ENCODE measurements at places on chromosomes 2 and 18. TPM values are rescaled to one million over a fixed set of nuclear protein-coding genes. Genes with fewer than 3 reads are reported as not detected.

- H3K36me3 ChIP-seq = no peaks in the 10 kb centered on the region
- peaks cover 32% of the 10 kb centered on the region for H3K4me1 ChIP-seq
These were observed 13.8 kb upstream of the YWHAQ start for GRCh38 chr2:9644603-9645002.

DNA sequence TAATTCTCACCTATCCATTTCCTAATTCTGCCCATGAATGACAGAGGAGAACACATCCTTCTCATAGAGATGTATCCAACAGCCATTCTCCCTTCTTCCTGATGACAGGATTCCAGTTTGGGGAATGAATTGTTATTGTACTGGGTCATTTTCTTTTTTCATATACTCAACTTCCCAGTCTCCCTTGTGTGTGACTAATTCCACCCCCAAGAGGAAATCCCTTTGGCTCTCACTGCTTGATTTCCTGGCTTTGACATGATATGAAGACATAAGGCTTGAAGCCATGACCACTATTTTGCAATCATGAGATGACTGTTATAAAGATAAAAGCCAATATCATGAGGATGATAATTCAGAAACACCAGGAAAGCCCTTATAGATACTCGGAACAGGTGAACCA lies 384.7 kb upstream of the ACVR2A start:
- H3K4me3 ChIP-seq = no peak overlapping the region
- H3K4me1 ChIP-seq = peaks cover 2% of the 10 kb centered on the region
- no peak for DNase-seq

DNA sequence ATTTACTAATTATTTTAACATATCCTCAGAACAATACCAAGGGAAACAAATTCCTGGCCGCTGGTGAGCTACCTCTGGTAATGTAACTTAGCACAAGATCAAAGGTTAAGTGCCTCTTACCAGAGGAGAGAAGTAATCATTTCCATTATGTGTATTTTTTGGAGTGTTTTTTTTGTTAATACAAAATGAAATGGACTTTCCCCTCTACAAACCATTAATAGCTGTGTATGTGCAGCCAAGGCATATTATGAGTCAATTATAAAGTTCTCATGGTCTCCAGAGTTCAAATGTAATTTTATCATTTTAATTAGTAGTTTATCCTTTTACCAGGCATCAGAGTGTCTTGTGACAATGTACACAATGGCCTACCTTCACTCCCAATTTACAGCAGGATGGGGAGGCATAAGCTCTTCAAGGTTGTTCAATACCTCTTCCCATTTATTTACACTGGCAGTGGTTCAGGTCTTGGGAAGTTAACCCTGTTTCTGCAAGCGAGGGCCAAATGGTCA lies 242.2 kb downstream of the TGIF1 start:
- H3K27me3 ChIP-seq = no peaks in the 10 kb centered on the region
- DNase-seq = no peak
- H3K27ac ChIP-seq = peak overlapping the region; percentile 64
- H3K4me3 ChIP-seq = no peak overlapping the region
- peaks cover 36% of the 10 kb centered on the region for H3K4me1 ChIP-seq

- H3K27ac ChIP-seq = no peak overlapping the region
- H3K27me3 ChIP-seq = no peaks in the 10 kb centered on the region
These were observed 15.8 kb downstream of the ERLEC1 start for GRCh38 chr2:53802617-53803151.

DNA sequence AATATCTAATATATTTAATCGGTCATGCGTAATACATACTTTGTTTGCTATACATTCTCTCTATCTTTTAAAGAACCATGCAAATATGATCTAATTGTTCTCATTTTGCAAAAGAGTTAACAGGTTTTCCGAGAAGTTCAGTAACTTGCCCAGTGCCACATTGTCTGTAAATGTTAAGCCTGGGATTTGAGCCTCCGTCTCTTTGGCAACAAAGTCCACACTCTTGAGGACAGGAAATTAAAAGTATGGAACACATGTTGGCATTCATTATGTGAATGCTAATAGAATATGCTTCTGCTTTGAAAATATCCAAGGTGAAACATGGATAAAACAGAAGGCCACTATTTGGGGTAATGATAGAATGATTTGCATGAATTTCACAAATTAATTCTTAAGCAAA lies 85.2 kb downstream of the LRP1B start:
- no peaks in the 10 kb centered on the region for H3K27me3 ChIP-seq
- no peak overlapping the region for H3K27ac ChIP-seq
- H3K36me3 ChIP-seq = no peaks in the 10 kb centered on the region
- no peak overlapping the region for H3K4me3 ChIP-seq
- H3K4me1 ChIP-seq = no peaks in the 10 kb centered on the region
- no peak for DNase-seq

GRCh38 chr2:557635-558301 lies 119.4 kb downstream of the TMEM18 start:
- H3K4me3 ChIP-seq = no peak overlapping the region
- H3K27ac ChIP-seq = no peak overlapping the region
- no peaks in the 10 kb centered on the region for H3K4me1 ChIP-seq
- H3K27me3 ChIP-seq = peaks cover 58% of the 10 kb centered on the region
- no peaks in the 10 kb centered on the region for H3K36me3 ChIP-seq

DNA sequence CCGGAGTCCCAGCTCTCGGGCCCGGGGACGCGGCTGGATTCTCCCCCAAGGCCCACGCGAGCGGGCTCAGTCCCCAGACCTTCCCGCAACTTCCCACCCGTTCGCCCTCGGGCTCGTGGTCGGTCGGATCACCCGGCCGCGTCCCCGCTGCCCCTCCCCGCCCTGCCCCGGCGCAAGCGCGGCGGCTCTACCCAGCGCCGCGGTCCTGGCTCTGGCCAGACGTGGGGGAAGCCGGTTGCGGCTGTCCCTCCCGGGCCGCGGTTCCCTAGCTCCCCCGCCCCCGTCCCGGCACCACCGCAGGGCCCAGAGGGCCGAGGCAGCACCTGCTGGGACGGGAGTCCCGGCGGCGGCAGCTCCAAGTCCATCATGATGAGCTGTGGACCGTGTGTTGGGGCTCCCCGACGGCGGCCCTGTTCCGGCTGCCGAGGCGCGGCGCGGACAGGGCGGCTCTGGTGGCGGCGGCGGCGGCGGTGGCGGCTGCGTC lies 276 bp downstream of the NFE2L2 start:
- no peaks in the 10 kb centered on the region for H3K36me3 ChIP-seq
- peak overlapping the region; percentile 59 for H3K4me3 ChIP-seq
- no peaks in the 10 kb centered on the region for H3K27me3 ChIP-seq
- H3K4me1 ChIP-seq = peaks cover 52% of the 10 kb centered on the region
- DNase-seq = peak; percentile 62
- peak overlapping the region; percentile 47 for H3K27ac ChIP-seq

- H3K27ac ChIP-seq = no peak overlapping the region
- DNase-seq = no peak
- no peaks in the 10 kb centered on the region for H3K4me1 ChIP-seq
These were observed 3.0 kb upstream of the UGT1A9 start for GRCh38 chr2:233668605-233669260.

GRCh38 chr2:160794926-160795325 lies 301.3 kb upstream of the RBMS1 start:
- no peak overlapping the region for H3K4me3 ChIP-seq
- no peak for DNase-seq
- H3K4me1 ChIP-seq = peaks cover 28% of the 10 kb centered on the region
- peaks cover 6% of the 10 kb centered on the region for H3K36me3 ChIP-seq
- no peak overlapping the region for H3K27ac ChIP-seq

DNA sequence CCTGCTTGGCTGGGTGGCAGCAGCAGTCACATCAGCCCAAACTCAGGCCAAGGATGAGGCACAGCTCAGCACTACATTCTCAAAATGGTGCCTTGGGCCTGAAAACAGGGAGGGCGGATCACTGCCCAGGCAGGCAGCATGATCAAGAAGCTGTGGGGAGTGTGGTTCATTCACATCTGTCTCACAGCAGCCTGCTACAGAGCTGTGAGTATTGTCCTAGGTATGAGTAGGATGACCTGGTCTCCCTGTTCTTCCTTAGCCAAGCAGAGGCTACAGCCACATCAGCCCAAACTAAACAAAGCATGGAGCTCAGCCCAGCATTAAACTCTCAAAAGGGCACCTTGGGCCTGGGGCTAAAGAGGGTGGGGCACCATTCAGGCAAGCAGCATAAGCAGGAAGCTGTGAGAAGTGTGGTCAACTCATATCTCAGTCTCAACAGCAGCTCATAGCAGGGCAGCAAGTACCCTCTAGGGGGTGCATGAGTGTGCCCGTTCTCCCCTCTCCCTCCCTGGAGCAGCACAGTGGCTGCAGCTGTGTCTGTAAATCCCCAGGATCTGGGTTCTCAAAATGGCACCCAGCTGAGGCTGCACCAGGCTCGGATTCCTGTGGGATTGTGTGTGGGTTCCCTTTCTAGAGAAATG lies 139.6 kb downstream of the TRABD2A start:
- no peaks in the 10 kb centered on the region for H3K36me3 ChIP-seq
- H3K27ac ChIP-seq = no peak overlapping the region
- H3K27me3 ChIP-seq = peaks cover 35% of the 10 kb centered on the region
- no peak for DNase-seq
- H3K4me1 ChIP-seq = no peaks in the 10 kb centered on the region

- no peak for DNase-seq
- no peak overlapping the region for H3K4me3 ChIP-seq
- no peaks in the 10 kb centered on the region for H3K36me3 ChIP-seq
- H3K4me1 ChIP-seq = no peaks in the 10 kb centered on the region
- no peak overlapping the region for H3K27ac ChIP-seq
- no peaks in the 10 kb centered on the region for H3K27me3 ChIP-seq
These were observed 253.6 kb downstream of the PRKCE start for GRCh38 chr2:45904946-45905631.

DNA sequence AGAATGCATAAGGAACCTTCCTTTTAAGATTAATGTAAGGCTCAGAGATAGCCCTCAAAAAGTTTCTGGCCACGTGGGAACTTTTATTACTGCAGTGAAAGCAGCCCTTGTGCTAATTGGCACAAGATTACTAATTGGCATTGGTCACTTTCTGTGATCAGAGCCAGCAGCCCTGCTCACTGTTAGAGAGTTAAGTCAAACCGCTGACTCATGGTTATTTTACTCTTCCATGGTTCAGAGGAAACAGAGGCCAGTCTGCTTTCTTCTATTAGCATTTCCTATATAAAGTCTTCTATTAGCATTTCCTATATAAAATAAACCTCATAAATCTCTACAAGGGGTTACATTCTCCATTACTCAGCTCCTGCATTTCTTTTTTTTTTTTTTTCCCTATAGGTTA lies 1.5 kb upstream of the SLC35G4 start:
- no peak overlapping the region for H3K4me3 ChIP-seq
- no peak for DNase-seq
- no peaks in the 10 kb centered on the region for H3K27me3 ChIP-seq
- peaks cover 8% of the 10 kb centered on the region for H3K4me1 ChIP-seq
- H3K36me3 ChIP-seq = no peaks in the 10 kb centered on the region
- H3K27ac ChIP-seq = no peak overlapping the region

DNA sequence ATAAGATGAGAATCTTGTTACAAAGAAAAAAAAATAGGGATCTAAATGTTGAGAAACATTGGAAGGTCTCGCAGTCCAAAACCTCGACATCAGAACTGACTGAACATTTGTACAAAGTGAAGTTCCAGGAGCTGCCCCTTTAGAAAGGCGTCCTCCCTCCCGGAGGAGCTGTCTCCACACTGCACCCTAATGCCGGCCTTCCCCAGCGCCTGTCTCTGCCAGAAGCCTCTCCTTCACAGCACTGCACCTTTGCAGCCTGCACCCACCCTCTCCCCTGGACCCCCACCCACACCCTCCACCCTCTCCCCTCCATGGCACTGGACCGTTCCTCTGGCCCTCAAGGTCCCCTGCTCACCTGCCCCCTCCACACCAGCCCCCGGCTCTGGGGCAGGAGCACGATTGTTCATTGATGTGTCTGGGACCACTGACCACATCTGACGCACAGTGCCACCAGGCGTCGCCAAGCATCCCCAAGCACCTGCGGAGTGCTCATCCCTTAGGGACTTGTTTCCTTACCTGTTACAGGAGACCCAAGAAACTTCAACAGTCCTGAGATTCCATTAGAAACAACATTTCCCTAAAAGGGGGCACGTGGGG lies 90.3 kb upstream of the SNTG2 start:
- H3K27me3 ChIP-seq = peaks cover 20% of the 10 kb centered on the region
- H3K27ac ChIP-seq = no peak overlapping the region
- H3K4me1 ChIP-seq = peaks cover 38% of the 10 kb centered on the region

- peaks cover 30% of the 10 kb centered on the region for H3K36me3 ChIP-seq
- H3K4me3 ChIP-seq = no peak overlapping the region
- no peak for DNase-seq
- no peak overlapping the region for H3K27ac ChIP-seq
- no peaks in the 10 kb centered on the region for H3K27me3 ChIP-seq
These were observed 9.0 kb downstream of the WDR54 start for GRCh38 chr2:74430502-74430901.

- H3K4me1 ChIP-seq = no peaks in the 10 kb centered on the region
- H3K36me3 ChIP-seq = no peaks in the 10 kb centered on the region
- H3K27me3 ChIP-seq = peaks cover 6% of the 10 kb centered on the region
- no peak overlapping the region for H3K27ac ChIP-seq
- no peak overlapping the region for H3K4me3 ChIP-seq
These were observed 297.8 kb upstream of the GYPC start for GRCh38 chr2:126358122-126358521.

- H3K27ac ChIP-seq = peak overlapping the region; percentile 56
- H3K27me3 ChIP-seq = no peaks in the 10 kb centered on the region
- no peak for DNase-seq
These were observed 593.9 kb upstream of the NETO1 start for GRCh38 chr18:73461780-73462059.

DNA sequence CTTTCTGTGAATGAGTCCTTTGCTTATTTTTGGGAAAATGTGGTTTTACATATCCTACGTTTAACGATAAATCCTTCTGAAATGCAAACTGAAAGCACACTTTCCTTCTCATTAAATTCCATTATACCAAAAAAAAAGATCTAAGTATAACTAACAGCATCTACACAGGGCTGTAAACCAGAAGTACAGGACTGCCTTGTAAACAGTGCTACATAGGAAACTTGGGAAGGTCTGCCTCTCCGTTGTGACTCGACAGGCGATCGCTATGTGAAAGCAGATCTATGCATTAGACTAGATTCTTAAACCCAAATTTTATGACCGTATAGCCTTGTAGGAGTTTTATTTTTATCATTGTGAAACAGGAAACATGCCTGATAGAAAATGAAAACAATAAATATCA lies 690.5 kb downstream of the ARHGAP15 start:
- H3K27ac ChIP-seq = no peak overlapping the region
- no peak overlapping the region for H3K4me3 ChIP-seq
- H3K27me3 ChIP-seq = no peaks in the 10 kb centered on the region
- H3K4me1 ChIP-seq = peaks cover 19% of the 10 kb centered on the region
- no peak for DNase-seq

DNA sequence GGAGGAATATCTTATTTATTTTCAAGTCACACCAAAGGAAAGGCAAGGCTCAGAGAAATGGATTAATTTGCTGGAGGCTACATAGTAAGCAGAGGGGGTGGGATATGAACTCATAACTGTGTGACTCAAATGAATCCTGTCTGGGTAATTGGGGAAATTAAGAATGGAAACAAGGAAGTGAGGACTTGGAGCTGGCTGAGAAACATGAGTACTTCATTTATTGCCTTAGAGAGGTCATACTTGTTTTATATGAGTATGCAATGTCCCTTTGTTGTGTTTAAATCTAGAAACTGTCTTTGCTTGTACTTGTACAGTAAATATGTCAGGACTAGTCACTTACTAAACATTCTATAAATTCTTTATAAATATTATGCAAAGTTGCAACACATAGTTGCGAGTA lies 2166.7 kb upstream of the PIK3C3 start:
- no peak for DNase-seq
- no peak overlapping the region for H3K27ac ChIP-seq
- peaks cover 20% of the 10 kb centered on the region for H3K4me1 ChIP-seq

PKDCC gene
- total RNA-seq = 131 TPM

ARMC9 gene
- total RNA-seq = 49.8 TPM

MERTK gene
- total RNA-seq = 27.3 TPM

TXNDC9 gene
- 22.9 TPM for total RNA-seq

RAB27B gene
- 1.3 TPM for total RNA-seq

DSG2 gene
- total RNA-seq = 98.0 TPM

IL1A gene
- 3.9 TPM for total RNA-seq

MYO3B gene
- total RNA-seq = 9.1 TPM

TXNL1 gene
- 77.3 TPM for total RNA-seq

ITGB6 gene
- total RNA-seq = 14.3 TPM
